ENCODE measurements at places on chromosomes 3 and 15. TPM values are rescaled to one million over a fixed set of nuclear protein-coding genes. Genes with fewer than 3 reads are reported as not detected.

The MELTF gene
- total RNA-seq: 4.9 TPM

The TM4SF4 gene
- 0.15 TPM for total RNA-seq

The COPG1 gene
- 342 TPM for total RNA-seq

The SLC25A38 gene
- total RNA-seq: 15.6 TPM

The CKMT1B gene
- total RNA-seq: not detected

The LTF gene
- total RNA-seq: not detected

The FOXB1 gene
- total RNA-seq: not detected

The BRPF1 gene
- total RNA-seq: 15.3 TPM

The OCA2 gene
- total RNA-seq: not detected

The GHRL gene
- not detected for total RNA-seq
